Thyroid gland (tissue), 4 donors: ENCODE measurements at places on chromosomes 5 and 9. TPM values are rescaled to one million over a fixed set of nuclear protein-coding genes. Genes with fewer than 3 reads are reported as not detected.

GRCh38 chr5:94184870-94185269 is 433.5 kb downstream of the KIAA0825 start:
- no peak overlapping the region for H3K27ac ChIP-seq
- no peaks in the 10 kb centered on the region for H3K27me3 ChIP-seq
- H3K4me1 ChIP-seq: no peaks in the 10 kb centered on the region
- no peaks in the 10 kb centered on the region for H3K36me3 ChIP-seq
- no peak for DNase-seq

DNA sequence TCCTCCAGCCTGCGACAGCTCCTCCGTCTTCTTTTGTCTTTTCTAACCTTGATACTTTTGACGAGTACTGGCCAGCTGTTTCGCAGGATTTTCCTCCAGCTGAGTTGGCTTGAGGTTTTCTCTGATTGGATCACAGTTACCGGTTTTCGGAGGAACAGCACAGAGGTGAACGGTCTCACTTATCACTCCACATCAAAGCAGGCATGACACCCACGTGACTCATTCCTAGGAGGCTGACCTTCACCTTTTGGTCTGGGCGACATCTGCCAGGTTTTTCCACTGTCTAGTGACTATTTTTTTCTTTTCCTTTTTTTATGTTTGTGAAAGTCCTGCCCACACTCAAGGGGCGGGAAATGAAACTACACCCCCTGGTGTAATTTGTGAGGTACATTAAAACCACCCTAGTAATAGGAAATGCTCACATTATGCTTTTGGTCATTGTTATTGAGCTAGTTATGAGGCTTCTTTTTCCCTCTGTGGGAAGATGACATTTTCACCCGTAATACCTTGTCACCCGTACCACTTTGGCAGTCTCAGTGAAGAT is 319.2 kb downstream of the GADD45G start:
- H3K36me3 ChIP-seq: no peaks in the 10 kb centered on the region
- DNase-seq: no peak
- no peak overlapping the region for H3K4me3 ChIP-seq
- no peak overlapping the region for H3K27ac ChIP-seq
- H3K27me3 ChIP-seq: peaks cover 5% of the 10 kb centered on the region

- no peaks in the 10 kb centered on the region for H3K4me1 ChIP-seq
- no peaks in the 10 kb centered on the region for H3K27me3 ChIP-seq
- H3K36me3 ChIP-seq: no peaks in the 10 kb centered on the region
- no peak for DNase-seq
- no peak overlapping the region for H3K4me3 ChIP-seq
Measured at GRCh38 chr9:85215961-85216360, 525.8 kb downstream of the AGTPBP1 start.

GRCh38 chr5:54492178-54492577 is 25.4 kb upstream of the SNX18 start:
- no peak overlapping the region for H3K4me3 ChIP-seq
- H3K4me1 ChIP-seq: no peaks in the 10 kb centered on the region
- no peak for DNase-seq

DNA sequence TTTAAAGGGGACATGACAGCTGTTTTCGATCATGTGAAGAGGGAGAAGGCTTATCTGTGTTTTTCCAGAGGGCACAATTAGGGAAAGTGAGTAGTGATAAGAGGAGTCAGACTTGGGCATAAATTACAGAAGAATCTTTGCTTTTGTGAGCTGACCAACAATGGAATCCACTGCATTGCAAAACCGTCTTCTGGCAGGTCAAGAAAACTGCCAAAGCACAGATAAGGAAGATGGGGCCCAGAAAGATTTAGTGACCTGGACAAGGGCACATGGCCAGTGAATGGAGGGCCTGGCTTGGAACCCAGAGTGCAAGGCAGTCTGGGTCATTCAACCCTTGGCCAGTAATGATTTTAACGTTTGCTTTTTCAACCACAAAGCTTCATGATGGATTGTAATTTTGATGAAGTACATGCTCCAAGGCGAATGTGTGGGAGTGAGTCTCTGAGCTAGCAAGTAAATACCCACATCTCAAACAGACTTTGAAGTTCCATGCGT is 153.2 kb upstream of the MAST4 start:
- H3K27me3 ChIP-seq: no peaks in the 10 kb centered on the region
- H3K4me1 ChIP-seq: no peaks in the 10 kb centered on the region
- DNase-seq: no peak
- H3K27ac ChIP-seq: no peak overlapping the region
- H3K36me3 ChIP-seq: no peaks in the 10 kb centered on the region

DNA sequence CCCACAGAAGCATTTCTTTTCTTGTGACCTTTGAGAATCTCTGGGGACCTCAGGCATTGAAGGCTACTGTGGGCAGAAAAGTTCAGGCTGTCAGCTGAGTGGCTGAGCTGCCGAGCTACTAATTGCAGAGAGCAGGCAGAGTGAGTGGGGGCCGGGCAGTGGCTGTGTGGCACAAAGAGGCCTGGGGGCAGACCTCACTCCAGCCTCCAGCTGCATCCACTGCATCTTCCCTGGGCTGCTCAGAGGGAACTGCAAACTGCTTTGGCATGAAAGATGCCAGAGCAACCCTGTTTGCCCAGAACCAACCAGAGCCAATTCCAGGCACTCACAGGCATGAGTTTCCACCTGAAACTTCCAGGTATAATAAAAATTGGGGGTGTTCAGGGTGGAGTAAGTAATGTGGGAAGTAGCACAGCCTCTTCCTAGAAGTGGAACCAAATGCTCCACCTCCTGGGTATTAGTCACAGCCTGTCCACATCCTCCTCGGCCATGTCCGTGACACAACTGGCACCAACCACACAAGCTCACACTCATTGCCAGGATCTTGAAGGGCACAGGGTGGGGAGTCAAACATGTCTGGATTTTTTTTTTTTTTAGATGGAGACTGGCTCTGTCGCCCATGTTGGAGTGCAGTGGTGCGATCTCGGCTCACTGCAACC is 548.9 kb downstream of the BNC2 start:
- no peak overlapping the region for H3K27ac ChIP-seq
- no peak for DNase-seq
- H3K4me1 ChIP-seq: no peaks in the 10 kb centered on the region
- no peaks in the 10 kb centered on the region for H3K36me3 ChIP-seq
- H3K4me3 ChIP-seq: no peak overlapping the region

- no peak for DNase-seq
- H3K27me3 ChIP-seq: no peaks in the 10 kb centered on the region
- H3K4me3 ChIP-seq: no peak overlapping the region
- no peaks in the 10 kb centered on the region for H3K4me1 ChIP-seq
Measured at GRCh38 chr5:4042311-4042710, 446.7 kb downstream of the IRX1 start.

- no peak overlapping the region for H3K27ac ChIP-seq
- DNase-seq: no peak
- no peak overlapping the region for H3K4me3 ChIP-seq
- no peaks in the 10 kb centered on the region for H3K27me3 ChIP-seq
- no peaks in the 10 kb centered on the region for H3K36me3 ChIP-seq
Measured at GRCh38 chr5:127871503-127872153, 168.4 kb downstream of the CCDC192 start.

- no peak overlapping the region for H3K4me3 ChIP-seq
- H3K36me3 ChIP-seq: no peaks in the 10 kb centered on the region
- no peaks in the 10 kb centered on the region for H3K4me1 ChIP-seq
- H3K27ac ChIP-seq: no peak overlapping the region
- H3K27me3 ChIP-seq: no peaks in the 10 kb centered on the region
- no peak for DNase-seq
Measured at GRCh38 chr5:107570805-107571531, 99.8 kb downstream of the EFNA5 start.

DNA sequence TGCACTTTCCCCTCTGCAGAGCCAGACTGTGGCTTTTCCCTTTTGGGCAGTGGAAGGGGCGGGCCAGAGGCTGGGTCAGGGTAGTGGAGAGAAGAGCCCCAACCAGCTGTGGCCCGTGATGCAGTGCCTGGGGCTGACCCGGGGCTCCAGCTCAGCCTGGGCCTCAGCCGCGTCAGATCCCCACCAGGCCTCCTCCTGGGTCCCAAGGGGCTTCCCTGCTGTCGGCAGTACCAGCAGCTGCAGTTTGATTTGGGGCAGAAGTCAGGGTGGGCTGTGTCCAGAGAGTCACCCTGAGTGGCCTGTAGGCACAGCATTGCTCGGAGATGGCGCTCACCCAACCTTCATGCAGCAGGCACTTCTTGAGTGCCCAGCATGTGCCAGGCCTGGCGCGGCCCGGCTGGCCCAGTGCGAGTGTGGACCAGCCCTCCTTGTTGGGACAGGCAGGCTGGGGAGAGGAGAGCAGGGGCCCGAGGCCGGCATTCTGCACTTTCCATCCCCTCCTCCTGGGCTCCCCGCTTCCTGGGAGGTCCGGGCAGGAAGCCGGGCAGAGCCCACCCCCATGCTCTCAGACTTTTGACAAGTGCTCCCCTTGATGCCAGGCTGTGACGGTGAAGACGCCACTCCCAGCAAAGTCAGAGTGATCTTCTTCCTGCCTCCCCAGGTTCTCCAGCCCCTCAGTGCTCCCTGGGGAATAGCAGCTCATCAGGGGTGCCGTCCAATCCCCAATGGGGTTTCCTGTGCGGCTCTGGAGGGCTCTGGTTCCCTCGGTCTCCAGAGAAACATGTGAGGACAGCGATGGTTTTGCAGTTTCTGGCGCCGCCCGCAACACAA is 88.3 kb upstream of the COL5A1 start:
- no peaks in the 10 kb centered on the region for H3K27me3 ChIP-seq
- DNase-seq: no peak
- H3K4me1 ChIP-seq: no peaks in the 10 kb centered on the region
- no peak overlapping the region for H3K4me3 ChIP-seq

- H3K27me3 ChIP-seq: no peaks in the 10 kb centered on the region
- H3K4me1 ChIP-seq: no peaks in the 10 kb centered on the region
- H3K4me3 ChIP-seq: no peak overlapping the region
Measured at GRCh38 chr5:27472000-27472763, 433.8 kb upstream of the CDH9 start.

DNA sequence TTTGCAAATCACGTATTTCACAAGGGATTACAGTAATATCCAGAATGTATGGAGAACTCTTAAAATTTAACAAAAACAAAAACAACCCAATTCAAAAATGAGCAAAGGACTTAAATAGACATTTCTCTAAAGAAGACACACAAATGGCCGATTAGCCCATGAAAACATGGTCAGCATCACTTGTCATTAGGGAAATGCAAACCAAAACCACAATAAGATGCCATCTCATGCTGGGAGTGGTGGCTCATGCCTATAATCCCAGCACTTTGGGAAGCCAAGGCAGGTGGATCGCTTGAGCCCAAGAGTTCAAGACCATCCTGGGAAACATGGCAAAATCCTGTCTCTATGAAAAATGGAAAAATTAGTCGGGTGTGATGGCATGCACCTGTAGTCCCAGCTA is 120.2 kb downstream of the SUSD1 start:
- H3K4me3 ChIP-seq: no peak overlapping the region
- no peaks in the 10 kb centered on the region for H3K27me3 ChIP-seq
- DNase-seq: no peak
- H3K27ac ChIP-seq: no peak overlapping the region
- H3K36me3 ChIP-seq: no peaks in the 10 kb centered on the region

DNA sequence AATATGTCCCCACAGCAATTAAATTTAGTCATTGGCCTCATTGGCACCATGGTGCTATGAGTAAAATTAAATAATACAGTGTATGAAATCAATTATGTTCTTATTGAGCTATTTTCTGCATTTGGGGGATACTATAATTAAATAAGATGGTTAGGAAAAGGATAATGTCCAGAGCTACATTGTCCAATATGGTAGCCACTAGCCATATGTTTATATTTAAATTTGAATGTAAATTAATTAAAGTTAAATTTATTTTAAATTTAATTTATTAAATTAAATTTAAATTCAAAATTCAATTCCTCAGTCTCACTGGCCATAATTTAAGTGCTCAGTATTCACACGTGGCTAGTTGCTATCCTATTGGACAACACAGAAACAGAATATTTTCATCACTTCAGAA is 115.7 kb downstream of the SPATA31D1 start:
- H3K4me1 ChIP-seq: peaks cover 4% of the 10 kb centered on the region
- H3K36me3 ChIP-seq: no peaks in the 10 kb centered on the region
- H3K4me3 ChIP-seq: no peak overlapping the region
- DNase-seq: no peak

Gene PCDHA3
- 1.5 TPM for total RNA-seq

Gene C9
- not detected for total RNA-seq

Gene CDX1
- not detected for total RNA-seq

Gene CARD6
- total RNA-seq: 23.7 TPM

Gene SLC1A3
- 17.0 TPM for total RNA-seq

Gene PCDHGA9
- total RNA-seq: 9.7 TPM

Gene TDRD7
- 10.4 TPM for total RNA-seq

Gene SLCO4C1
- total RNA-seq: 0.45 TPM

Gene SPINK7
- total RNA-seq: not detected
